Effector memory CD4-positive, alpha-beta T cell (primary cell): ENCODE measurements at places on chromosomes 3 and 15.

DNA sequence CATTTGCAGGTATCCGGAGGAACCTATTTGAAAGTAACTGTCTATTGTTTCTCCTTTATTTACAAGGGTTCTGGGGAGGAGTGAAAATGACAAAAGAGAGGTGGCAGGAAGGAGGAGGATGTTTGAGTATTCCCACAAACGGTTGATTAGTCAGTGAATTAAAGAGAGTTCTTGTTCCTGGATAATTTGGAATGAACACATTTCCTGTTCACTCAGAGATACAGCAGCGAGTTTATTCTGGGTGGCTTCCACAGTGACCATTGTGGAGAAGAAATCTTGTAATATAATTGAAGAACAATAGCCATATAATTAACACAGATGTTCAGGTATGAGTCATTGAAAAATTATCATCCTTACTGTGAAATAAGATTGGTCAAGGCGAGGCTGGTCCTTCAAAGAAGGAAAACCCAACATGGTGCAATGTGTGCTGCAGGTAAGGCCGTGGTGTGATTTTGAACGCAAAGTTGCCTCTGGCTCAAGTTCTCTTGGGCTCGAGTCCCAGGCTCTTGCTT is 77.3 kb downstream of the NFKBIZ start:
- no peak for DNase-seq

GRCh38 chr3:116920826-116921610 is 211.4 kb downstream of the TUSC7 start:
- DNase-seq: no peak

DNA sequence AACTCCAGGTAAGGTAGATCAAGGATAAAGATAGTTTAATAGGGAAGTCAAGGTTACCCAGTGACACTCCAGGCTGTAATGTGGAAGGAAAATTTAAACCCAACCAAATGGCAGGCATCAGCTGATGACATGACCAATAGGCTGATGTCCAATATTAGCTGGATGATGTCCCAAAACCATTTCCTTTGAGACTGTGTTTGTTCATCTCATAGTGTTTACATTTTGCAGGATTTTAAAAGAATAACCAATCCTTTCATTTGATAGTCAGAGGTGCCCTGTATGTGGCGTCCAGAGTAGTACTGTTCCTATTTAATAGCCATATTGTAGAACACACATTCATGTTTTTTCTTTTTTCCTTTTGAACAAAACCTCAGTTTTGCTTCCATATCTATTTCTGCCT is 23.3 kb upstream of the TMEM158 start:
- no peak for DNase-seq

DNA sequence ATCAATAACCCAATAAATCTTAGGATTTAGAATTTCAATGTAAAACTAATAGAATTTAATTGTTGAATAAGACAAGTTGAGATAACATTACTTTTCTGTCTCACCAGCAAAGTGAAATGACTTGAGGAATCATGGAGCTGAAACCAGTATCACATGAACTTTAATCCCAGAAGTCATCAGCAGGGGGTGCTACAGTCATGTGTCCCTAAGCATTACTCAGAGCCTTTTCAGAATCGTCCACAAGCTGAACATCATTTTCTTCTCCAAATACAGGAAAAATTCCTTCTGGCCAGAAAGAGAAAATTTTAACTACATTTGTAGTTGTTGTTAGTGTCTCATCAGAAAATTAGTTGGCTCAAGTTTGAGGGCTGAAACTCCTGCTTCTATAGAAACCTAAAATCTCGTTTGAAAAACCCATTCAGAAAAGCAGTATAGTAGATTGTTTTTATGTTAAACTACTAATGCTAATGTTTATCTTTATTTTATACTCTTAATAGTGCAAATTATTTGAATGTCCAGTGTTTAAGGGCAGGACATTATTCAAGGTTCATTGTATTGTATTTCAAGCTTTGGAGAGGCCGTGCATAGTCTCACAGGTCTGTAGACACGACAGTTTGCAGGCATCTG is 384.1 kb downstream of the PLOD2 start:
- no peak for DNase-seq
